NCI-H69 (cell line): ENCODE measurements at places on chromosomes 12 and 14.
A peak's percentile ranks its signal among the peaks of the same experiment; 100 is the strongest.

- no peak for DNase-seq
These were observed 158.2 kb downstream of the FOXN3 start for GRCh38 chr14:89258728-89259273.

GRCh38 chr12:23399402-23399933 is 550.0 kb downstream of the SOX5 start:
- peak; percentile 8 for DNase-seq

DNA sequence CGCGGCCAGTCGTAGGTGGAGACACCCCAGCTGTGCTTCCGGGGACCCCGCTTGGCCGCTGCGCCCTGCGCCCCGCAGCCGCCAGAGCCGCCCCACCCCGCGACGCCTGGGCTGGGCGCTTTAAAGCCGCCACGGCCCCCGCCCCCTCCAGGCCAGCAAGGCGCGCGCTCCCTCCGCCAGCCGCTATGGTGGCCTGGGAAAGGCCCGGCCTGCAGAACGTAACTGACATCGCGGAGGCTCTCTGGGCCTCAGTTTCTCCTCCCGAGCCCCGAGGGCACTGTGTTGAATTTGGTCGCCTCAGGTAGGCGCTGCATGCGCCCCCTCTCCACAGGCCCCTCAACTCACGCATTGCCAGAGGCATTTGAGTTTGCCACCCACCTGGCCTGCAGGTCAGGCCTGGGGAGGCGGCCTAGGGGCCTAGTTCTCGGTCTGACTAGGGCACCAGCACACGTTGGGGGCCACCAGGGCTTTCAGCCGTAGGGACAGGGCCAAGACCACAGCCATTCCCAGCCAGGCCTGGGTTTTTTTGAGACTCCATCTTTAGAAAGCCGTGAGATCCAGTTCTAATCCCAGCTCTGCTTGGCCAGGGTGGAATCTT is at the start of gene NGB:
TSS of gene NGB (minus strand) at position 94 of the 598 bp plus-strand sequence. CDS start 269 bp downstream, outside the sequence.
- DNase-seq = peak; percentile 73

DNA sequence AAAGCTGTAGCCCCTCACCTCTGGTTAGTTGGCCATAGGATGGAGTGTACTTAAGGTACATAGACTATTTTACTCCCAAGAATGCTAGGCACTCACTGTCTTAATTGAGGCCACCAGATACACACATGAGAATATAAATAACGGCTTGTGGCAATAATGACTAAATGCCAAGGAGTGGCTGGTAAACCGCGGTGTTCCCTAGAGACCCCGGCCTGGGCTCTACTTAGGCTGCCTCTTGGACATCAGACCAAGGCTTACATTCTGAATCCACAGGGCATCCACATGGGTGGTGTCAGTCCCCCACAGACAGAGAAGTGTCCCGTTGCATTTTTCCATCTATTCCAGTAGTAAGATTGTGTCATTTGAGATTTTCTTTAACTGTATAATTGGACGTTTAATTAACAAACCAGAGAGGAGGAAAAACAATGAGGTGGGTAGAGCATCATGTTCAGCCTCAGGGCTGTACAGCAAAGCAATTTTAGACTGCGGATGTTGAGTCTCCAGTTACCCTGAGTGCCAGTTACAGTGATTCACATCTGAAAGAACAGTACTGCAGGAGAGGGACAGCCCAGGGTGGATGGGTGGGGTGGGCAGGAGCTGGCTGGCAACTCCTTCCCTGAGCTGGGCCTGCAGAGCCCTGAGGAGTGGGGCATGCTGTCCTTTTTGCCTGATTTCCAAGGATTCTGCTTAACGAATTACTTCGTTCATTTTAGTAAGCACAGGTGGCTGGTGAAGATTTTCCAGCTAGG is 20.5 kb downstream of the CKB start:
- DNase-seq = no peak

DNA sequence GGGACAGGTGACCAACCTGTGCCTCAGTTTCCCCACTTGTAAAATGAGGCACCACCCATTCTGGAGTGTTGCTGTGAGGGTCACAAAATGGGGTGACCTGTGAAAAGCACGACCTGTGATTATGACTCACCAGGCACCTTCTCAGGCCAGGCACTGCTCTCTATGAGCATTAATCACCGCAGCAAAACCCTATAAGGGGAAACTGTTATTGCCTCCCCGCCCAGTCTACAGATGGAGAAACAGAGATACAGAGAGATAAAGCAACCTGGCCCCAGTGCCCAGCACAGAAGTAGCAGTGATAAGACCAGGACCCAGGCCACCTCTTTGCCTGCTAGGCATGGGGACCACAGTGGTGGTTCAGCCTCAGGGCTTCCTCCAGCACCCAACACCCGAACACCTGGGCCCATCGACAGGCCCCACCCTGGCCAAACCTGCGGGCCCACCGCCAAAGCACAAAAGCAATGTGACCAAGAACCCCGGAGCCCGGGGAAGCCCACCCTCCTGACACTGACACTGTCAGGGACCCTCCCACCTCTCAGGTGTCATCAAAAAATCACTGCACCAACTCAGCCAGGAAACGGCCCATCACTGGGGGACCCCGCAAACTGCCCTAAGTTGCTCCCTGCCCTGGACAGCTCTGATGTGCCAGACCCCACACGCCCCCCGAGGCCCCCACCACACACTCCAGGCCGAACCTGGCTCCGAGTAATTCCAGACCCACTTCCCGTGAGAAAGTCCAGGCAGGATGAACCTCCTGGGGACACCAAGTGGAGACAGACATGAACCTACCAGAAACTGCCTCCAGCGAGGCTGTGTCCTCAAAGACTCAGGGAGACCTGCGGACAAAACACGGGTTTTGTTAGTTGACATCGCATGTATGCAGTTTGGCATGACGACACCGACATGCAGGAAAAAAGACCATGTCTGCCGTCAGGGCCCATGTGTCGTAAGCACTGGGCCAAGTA is 32.4 kb downstream of the NCOR2 start:
- DNase-seq = no peak

DNA sequence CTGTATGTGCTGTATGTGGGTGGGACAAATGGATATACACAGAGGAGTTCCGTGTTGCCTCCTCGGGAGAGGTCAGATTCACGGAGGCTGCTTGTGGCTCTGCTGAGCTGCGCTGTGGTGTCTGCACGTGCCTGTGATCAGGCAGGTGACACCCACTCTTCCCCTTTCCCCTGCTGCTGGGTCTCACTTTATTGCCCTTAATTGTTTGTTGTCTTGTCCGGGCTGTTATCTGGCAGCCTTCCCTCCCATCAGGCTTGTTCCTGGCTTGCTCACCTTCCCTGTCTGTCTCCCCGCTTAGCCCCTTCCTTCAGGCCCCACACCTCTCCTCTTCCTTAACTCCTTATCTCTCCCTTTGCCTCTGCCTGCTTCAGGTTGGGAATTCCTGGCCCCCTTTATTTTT is 13.5 kb downstream of the WNT5B start:
- DNase-seq = peak; percentile 56

- no peak for DNase-seq
These were observed 65.1 kb upstream of the PRB2 start for GRCh38 chr12:11460343-11461023.

DNA sequence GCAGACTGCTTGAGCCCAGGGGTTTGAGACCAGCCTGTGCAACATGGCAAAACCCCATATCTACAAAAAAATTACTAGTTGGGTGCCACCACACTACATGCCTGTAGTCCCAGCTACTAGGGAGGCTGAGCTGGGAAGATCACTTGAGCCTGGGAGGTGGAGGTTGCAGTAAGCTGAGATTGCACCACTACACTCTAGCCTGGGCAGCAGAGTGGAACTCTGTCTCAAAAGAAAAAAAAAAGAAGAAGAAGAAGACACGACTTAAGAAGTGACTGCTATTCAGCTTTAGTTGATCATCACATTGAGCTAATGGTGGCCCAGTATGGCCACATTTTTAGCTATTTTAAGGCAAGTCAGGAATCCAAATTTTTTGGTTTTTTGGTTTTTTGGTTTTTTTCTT is 8.9 kb upstream of the METTL17 start:
- no peak for DNase-seq
